Activated T-cell treated with anti-CD3 and anti-CD28 coated beads, Interleukin-2, amount 50 U/mL, for 48 hours (primary cell): ENCODE measurements at places on chromosomes 2 and 18.
A peak's percentile ranks its signal among the peaks of the same experiment; 100 is the strongest.

- DNase-seq: no peak
Observed at GRCh38 chr2:11629851-11630250, 40.1 kb downstream of the NTSR2 start.

GRCh38 chr18:25279556-25279955 is 72.4 kb downstream of the ZNF521 start:
- no peak for DNase-seq

- DNase-seq: no peak
Observed at GRCh38 chr2:7646661-7647060, 729.4 kb downstream of the RNF144A start.

DNA sequence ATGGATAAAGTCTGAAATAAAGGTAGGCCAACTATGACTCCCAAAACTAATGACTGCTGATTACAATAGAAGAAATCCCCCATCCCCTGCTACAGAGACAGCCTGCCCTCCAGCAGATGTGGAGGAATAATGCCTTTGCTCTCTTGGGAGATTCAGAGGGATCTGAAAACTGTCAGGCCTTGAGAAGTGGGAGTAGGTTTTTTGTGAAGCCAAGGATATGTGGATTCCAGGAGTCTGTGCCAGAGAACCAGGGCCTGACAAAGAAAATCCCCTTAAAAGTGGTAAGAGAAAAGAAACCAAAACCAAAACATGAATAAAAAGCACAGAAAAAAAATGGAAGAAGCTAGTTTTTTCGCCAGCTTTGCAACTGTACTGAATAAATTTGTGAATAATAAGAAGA is 397.6 kb downstream of the ZNF521 start:
- DNase-seq: no peak

GRCh38 chr2:181183878-181184542 is 203.6 kb downstream of the UBE2E3 start:
- no peak for DNase-seq

GRCh38 chr18:79949697-79950487 is 1.6 kb downstream of the SLC66A2 start:
- no peak for DNase-seq

DNA sequence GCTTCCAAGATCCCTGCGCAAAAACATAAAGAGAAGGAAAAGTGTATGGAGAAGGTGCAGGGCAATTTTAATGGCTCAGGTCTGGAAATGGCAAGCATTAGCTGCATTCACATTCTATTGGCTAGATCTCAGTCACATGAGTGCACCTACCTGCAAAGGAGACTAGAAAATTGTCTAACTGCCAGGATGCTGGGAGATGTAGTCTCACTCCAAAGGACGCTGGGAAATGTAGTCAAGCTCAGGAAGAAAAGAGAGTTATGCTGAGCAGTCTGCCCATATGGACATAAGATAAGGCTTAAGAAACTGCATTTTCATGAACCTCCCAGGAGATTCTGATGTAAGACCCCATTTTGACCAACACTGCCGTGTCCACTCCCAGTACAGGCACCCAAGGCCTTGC is 9.5 kb upstream of the KLHL29 start:
- no peak for DNase-seq

GRCh38 chr18:79108549-79109215 is 39.5 kb downstream of the ATP9B start:
- no peak for DNase-seq

- no peak for DNase-seq
Observed at GRCh38 chr2:158487419-158487818, 30.7 kb downstream of the PKP4 start.

- DNase-seq: no peak
Observed at GRCh38 chr2:193837111-193837738, 1642.5 kb upstream of the TMEFF2 start.

DNA sequence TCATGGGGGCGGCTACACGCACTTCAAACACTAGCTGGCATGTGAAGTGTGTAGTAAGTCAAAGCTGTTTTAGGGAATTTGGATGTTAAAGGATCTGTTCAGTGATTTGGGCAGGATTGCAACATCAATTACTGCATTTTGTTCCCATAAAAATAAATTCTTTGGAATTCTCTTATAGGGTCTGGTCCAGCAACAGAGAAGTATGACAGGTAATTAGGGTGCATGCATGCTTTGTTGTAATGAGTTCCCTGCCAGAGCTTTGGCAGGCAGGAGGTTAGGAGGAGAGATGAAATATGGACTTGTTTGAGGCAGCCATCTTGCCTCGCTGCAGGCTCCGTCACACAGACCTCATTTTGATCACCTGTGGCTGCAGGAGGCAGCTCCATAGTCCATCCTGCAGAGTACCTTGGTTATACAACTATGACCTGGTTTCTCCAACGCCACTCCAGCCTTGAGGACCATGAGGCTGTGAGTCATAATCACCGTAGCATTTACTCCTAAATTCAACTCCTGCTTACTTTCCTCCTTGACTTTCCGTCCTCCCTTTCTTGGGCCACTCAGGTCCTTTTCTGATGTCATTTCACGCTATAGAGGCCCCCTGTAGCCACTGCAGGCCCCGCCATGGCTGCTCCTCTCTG is 26.5 kb upstream of the EML4 start:
- no peak for DNase-seq

DNA sequence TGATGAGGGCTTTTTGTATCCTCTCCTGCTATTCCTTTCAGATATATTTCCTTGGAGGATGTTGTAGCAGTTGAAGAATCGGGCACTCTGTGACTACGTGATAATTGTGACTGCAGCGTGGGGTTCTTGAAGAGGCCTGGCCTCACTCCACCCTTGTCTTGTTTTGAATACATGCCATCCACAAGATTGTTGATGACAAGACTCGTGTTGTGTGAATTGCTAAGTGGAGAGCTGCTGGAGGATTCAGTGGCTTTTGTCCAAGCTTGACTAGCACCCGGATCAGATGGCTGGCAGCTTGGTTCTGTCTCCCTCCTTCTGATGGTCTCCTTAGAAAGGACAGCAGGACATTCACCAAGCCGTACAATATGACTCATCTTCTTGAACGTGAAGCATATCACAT is 146.9 kb downstream of the DAW1 start:
- no peak for DNase-seq

DNA sequence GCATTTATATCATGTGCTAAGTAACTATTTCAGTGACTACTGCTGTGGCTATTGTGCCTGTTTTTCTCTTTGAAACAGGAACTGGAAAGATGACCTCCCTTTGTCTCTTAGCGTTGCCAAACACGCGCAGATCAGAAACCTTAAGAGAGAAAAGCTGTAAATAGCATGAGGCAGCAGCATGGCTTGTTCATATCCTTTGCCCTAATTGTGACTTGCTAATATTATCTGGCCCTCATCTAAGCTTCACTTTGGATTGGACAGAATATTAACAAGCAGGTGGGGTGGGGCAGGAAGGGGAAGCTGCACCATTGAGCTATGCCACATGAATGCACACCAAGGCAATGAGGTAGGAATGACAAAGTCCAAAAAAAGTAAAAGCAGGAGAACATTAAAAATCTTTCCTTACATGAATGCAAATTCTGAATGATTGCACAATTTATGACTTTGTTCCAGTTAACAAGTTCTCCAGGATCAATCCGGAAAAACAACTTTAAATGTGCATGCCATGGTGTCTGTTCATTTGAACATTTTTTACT is 128.4 kb downstream of the IRS1 start:
- no peak for DNase-seq

DNA sequence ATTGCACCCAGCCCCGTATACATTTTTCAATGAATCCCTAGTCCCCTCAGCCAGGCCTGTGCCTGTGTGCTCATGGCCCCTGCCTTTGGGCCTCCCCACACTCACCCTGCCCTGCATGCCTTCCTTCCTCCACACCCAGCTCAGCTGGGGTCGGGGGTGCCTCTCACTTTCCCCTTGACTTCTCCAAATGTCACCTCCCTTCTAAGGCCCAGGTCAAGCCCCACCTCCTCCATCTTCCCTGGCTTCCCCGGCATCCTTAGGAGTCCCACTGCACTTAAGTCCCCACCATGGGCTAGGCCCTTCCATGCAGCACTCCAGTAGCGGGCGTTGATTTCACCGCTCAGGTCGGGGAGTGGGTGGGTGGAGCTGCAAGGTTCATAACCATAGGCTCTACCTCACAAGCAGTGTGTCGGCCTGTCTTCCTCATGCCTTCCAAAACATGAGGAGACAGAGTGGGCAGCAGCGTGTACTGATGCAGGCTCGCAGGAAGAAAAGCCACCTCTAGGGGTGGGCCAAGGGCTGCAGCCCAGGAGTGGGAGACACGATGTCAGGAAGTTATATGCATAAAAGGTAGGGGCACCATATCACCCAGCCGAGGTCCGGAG is 47.7 kb downstream of the DNMT3A start:
- DNase-seq: no peak

- peak; percentile 49 for DNase-seq
Observed at GRCh38 chr2:88090446-88091283, 23.0 kb downstream of the SMYD1 start.

DNA sequence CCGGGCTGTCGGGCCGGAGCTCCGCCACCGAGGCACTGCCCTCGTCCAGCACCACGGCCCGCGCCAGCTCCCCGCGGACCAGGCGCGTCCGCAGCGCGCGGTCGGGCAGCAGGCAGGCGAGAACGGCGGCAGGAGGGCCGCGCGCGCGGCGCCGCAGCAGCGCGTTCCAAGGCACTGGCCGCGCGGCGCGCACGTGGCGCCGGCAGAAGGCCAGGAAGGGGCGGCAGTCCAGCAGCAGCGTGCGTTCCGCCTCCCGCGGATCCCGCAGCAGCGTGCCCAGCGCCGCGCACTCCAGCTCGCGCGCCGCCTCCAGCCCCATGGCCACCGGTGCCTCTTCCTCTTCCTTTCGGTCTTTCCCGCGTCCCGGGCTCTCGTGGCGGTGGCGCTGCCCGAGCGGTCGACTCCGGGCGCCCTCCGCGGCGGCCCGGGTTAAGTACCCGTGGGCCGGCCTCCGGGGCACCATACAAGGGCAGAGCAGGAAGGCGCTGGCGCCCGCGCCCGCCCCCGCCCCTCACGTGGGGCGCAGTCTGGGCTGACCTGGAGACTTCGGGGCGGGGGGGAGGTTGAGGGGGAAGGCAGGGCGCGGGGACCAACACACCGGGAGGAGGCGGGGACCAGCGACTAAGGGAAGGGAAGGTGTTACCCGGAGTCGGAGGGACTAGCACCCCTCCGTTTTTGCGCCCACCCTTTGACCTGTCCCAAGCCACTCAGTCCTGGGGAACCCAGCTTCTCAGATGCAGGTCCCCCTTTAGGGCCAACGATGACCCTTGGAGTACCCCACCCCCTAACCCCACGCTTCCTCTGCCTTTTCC is at the start of gene DUSP2:
TSS of gene DUSP2 (minus strand) at position 405 of the 812 bp plus-strand sequence. CDS start at position 319, 86 bp downstream.
- DNase-seq: peak; percentile 95

DNA sequence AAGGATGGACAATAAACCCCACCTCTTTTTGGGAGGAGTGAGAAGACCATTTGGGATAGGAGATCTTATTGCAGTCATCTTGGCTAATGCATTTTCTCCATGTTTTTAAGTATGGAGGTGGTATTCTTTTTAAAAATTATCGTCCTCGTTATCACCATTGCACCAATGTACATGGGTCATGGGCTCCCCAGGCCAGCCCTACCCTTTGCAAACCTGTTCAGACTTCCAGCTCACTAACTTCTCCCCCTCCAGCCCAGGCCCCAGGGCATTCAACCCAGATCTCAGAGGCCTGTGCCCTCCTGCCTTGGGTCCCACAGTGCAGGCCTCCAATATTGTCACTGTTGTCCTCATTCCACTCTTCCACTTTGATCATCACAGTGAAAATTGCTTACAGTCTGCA is 68.4 kb downstream of the BCL2L11 start:
- DNase-seq: no peak

DNA sequence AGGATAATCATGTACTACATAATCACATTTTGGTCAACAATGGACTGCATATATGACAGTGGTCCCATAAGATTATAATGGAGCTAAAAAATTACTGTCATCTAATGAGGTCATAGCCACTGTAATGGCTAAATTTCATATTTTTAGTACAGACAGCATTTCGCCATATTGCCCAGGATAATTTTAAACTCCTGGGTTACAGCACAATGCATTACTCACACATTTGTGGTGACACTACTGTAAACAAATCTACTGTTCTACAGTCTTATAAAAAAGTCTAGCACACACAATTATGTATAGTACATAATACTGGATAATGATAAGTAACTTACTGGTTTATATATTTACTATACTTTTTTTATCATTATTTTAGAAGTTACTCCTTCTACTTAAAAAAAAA is 12.8 kb downstream of the EIF2AK2 start:
- no peak for DNase-seq

DNA sequence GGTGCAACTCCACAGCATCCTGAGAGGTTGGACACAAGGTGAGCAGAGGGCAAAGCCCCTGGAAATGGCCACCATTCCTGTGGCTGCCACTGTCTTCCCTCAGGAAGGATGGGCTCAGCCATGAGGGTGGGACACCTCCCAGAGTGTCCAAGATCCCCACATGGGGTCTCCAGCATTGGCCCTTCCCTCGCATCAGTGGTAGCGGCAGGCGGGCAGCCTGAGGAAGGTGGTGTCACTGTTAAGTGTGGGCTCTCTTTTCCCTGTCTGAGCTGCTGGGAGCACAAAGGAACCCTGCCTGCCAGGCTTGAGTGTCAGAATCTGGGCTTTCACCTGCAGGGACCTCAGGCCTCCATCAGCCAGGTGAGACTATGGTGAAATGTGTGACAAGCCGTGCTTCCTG is 47.6 kb downstream of the SP110 start:
- DNase-seq: no peak

DNA sequence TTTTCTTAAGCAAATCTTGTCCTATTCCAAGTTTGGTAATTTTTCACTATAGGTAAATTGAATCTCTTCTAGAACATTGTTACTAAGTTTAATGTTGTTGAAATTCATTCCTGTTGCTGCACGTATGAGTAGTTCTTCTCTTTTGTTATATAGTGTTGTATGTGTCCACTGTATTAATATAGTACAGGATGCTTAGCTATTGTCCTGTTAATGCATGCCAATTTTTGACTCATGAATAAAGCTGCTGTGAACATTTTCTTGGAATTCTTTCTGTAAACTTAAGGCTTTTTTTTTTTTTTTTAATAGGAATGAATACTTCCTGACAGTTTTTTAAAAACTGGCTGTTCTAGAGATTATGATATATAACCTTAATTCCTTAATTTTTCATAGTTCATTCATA is 326.9 kb downstream of the SLC4A3 start:
- DNase-seq: no peak

- no peak for DNase-seq
Observed at GRCh38 chr2:189614585-189614984, 34.0 kb upstream of the SLC40A1 start.

DNA sequence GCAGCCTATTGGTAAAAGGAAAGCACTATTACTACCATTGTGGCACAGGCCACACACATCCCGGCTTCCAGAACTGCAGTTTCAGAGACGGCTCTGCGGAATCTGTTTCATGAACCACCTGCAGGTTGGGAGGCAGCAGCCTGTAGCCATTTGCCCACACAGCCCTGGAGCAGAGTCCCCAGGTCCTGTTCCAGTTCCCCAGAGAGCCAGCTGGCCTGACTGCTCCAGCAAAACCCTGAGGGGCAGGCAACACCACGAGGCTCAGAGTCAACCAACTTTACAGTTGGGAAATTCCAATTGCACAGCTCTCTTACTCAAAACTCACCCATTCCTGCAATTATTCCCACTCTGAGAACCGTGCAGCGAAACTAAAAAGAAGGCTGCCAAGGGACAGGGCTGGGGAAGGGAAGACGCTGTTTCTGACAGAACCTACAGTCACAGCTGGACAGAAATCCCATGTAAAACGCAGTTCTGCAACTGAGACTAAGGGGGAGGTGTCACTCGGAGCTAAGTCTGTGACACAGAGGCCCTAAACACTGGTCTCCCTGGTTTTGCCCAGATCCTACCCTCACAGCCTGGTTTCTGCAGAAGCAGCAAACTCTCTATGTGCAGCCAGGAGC is 219.4 kb downstream of the TMEM163 start:
- DNase-seq: no peak

- DNase-seq: no peak
Observed at GRCh38 chr18:71797554-71797953, 746.6 kb downstream of the CBLN2 start.
